ENCODE measurements at places on chromosomes 2 and 18. TPM values are rescaled to one million over a fixed set of nuclear protein-coding genes. Genes with fewer than 3 reads are reported as not detected.

RAB6D gene
- not detected for total RNA-seq

SEPTIN10 gene
- 86.9 TPM for total RNA-seq

STK25 gene
- 125 TPM for total RNA-seq

ABCB11 gene
- 0.32 TPM for total RNA-seq

TMEM169 gene
- 1.2 TPM for total RNA-seq

FZD7 gene
- total RNA-seq: 15.2 TPM

TGFA gene
- 8.2 TPM for total RNA-seq

GRCh38 chr18:56789004-56789888 lies 138.1 kb downstream of the WDR7 start:
- H3K27me3 ChIP-seq: no peaks in the 10 kb centered on the region
- H3K4me3 ChIP-seq: no peak overlapping the region
- peaks cover 21% of the 10 kb centered on the region for H3K36me3 ChIP-seq
- no peak for DNase-seq
- H3K27ac ChIP-seq: peak overlapping the region; percentile 26

- peak overlapping the region; percentile 100 for H3K27ac ChIP-seq
- H3K36me3 ChIP-seq: peaks cover 37% of the 10 kb centered on the region
- peak overlapping the region; percentile 99 for H3K4me3 ChIP-seq
- no peak for DNase-seq
- H3K27me3 ChIP-seq: no peaks in the 10 kb centered on the region
- peaks cover 52% of the 10 kb centered on the region for H3K4me1 ChIP-seq
These were observed 1.5 kb upstream of the PCBP1 start for GRCh38 chr2:70085711-70086277.

- DNase-seq: peak; percentile 35
- peak within 1 kb of the TSS; percentile 58 for H3K27ac ChIP-seq
- peaks cover 8% of the 10 kb centered on the region for H3K36me3 ChIP-seq
These were observed at the start of gene GPR17 for GRCh38 chr2:127645395-127646291. Gene GPR17, plus strand, starts transcription at chr2:127646153. Its CDS starts 4,583 bp downstream, at chr2:127650736.

DNA sequence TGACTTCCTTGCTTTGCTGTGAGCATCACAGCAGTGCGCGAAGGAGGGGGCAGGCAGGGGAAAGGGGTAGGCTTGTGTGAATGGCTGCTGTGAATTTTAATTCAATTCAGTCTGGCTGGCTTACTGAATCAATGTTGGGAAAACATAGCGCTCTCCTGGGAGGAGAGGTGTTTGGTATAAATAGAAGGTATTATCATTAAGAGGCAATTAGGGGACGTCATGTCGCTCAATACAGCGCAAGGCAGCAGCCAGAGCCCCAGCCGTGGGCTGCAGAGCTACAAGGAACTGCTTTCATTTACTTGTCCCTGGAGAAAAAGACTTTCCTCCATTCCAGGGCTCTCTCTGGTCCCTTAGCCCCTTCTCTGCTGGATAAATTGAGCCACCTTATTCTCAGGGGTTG lies 181.4 kb upstream of the MSH6 start:
- H3K27ac ChIP-seq: no peak overlapping the region
- no peaks in the 10 kb centered on the region for H3K27me3 ChIP-seq
- H3K4me1 ChIP-seq: no peaks in the 10 kb centered on the region
- no peak for DNase-seq
- no peaks in the 10 kb centered on the region for H3K36me3 ChIP-seq

- no peak overlapping the region for H3K4me3 ChIP-seq
- H3K4me1 ChIP-seq: peaks cover 12% of the 10 kb centered on the region
- H3K27me3 ChIP-seq: peaks cover 30% of the 10 kb centered on the region
- DNase-seq: no peak
These were observed 4.0 kb downstream of the REEP1 start for GRCh38 chr2:86333378-86333777.

- no peaks in the 10 kb centered on the region for H3K4me1 ChIP-seq
- H3K4me3 ChIP-seq: no peak overlapping the region
- H3K36me3 ChIP-seq: no peaks in the 10 kb centered on the region
- DNase-seq: no peak
These were observed 256.2 kb upstream of the ZSWIM2 start for GRCh38 chr2:187105218-187105617.

DNA sequence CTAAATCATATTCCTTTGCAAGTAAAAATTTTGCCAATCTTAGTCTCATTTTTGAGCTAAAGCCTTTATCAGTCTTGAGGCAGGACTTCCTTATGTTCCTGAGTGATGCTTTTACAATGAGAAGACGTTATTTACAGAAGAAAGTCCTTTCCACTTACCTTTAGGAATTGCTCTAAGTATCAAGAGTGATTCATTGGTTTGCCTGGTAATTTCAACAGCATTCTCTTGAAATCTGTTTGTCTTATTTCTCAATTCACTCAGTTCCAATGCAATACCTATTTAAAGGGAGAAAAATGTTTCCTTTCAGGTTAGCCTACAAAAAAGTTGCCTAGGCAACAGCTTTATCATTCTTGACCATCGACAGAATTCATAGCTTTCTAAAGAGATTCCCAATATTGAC lies 137.2 kb downstream of the LAMA1 start:
- H3K27ac ChIP-seq: no peak overlapping the region
- no peaks in the 10 kb centered on the region for H3K27me3 ChIP-seq
- H3K36me3 ChIP-seq: no peaks in the 10 kb centered on the region
- DNase-seq: no peak
- H3K4me3 ChIP-seq: no peak overlapping the region

- no peaks in the 10 kb centered on the region for H3K4me1 ChIP-seq
These were observed 95.3 kb downstream of the GALR1 start for GRCh38 chr18:77344786-77345500.

DNA sequence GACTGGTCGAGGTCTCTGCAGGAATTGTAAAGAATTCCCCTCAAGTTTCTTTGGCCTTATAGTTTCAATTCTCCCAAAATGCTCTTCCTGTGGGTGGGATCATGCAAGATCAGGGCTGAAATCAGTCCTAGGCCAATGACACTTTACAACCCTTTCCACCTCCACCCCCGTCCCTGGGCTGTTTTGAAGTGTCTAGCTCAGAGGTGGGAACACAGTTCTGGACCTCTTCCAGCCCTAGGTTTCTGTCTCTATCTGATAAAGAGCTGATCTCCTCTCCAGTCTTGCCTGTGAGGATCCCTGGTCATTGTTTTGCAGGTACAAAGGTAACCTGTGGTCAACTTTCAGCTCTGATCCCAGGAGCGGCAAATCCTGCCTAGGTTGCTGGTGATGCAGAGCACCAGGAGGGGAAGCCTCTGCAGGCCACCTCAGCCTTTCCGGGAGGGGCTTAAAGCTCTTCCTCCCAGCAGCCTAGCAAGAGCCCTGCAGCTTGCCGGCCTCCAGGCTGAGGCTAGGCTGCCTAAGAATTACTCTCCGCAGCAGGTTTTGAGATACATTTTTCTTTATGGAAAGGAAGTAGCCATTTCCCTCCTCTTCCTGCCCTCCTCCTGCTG lies 69.8 kb upstream of the WIPF1 start:
- H3K4me3 ChIP-seq: no peak overlapping the region
- DNase-seq: no peak
- H3K27ac ChIP-seq: peak overlapping the region; percentile 22
- H3K4me1 ChIP-seq: peaks cover 31% of the 10 kb centered on the region
- no peaks in the 10 kb centered on the region for H3K27me3 ChIP-seq
